ENCODE measurements at places on chromosomes 5 and 9.

DNA sequence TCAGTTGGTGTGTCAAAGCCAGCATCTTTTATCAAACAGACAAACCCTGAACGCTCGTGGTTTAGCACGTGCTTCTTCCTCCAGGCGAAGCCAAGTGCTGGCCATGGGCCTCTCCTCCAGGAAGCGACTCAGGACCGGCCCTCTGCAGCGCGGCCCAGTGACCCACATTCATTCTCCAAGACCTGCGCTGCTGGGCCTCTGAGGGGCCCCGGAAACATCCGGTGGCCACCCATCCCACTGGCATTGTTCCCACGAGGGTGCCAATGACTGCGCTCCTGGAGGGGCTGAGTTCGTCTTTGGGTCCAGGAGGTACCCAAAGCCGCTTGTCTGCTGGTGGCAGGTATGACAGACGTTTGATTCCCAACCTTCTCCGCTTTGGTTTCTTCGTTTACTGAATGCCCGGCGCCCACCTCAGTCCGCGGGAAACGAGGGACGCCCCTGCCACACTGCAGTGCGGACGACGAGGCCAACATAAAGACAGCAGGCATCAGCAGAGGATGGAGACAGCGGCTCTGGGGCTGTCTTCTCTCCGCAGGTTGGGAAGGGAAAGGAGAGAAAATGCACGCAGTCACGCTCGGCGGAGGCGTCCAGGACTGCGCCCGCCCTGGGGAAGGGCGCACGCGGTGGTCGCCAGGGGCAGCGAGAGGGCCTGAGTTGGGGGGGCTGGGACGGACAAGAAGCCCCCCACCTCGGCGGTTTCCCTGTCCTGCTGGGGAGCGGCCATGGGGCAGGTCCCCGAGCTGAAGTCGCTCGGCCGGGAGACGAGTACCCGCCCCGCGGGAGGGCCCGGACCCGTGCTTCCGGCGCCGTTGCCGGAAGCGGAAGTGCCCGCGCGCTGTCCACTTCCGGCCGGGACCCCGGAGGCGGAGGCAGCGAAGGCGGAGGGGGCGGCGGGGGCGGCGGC, at the start of gene EXOC3:
Gene EXOC3 (plus strand): TSS at position 842 of the 904 bp plus-strand sequence. CDS start 3,030 bp downstream, outside the sequence.
- no peak for DNase-seq

GRCh38 chr9:4124266-4124665, 175.6 kb downstream of the GLIS3 start:
- no peak for DNase-seq

DNA sequence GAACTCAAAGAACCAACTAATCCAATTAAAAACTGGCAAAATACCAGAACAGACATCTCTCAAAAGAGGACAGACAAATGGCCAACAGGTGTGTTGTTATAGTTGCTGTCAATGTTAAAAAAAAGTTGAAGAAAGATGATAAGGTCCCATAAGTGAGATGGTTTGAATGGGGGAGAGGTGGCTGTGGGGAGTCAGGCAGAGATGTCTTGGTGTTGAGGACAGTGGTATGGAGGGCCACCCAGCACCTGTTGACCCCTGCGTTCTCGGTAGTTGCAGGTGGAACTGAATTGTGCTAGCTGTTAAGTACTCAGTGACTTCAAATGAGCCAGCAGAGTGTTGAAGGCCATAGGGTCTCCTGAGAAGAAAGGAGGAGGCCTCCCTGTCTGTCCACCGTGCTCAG, 55.9 kb upstream of the PITX1 start:
- no peak for DNase-seq

DNA sequence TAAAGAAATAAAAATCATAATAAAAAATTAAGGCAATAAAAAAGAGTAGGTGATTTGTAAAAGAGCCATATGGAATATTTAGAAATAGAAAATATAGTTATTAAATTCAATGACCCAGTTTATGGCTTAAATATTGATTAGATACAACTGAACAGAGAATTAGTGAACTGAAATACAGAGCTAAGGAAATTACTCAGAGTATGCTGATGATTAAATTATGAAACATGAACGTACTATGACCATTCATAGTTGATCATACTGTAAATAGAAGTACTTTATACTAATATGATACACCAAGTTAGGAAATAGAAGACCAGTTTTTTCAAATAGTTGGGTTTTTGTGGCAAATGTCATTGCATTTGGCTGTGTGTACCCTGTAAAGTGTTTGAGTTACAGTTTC, 194.5 kb downstream of the CWC27 start:
- DNase-seq: no peak

DNA sequence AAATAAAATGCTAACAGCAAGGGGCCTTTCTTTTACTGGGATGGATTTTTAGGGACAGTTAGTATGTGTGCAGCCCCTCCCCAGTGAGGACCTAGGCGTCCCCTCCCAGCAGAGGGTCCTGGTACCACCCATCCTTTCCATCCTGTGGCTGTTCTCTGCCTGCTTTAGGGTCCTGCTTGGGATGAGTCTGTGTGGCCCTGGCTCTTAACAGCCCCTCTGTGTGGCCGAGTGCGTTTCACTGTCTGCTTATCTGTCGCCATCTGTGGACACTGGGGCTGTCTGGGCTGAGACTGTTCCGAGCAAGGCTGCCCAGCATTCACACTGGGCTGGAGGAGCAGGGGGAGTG, 17.0 kb downstream of the WNK2 start:
- no peak for DNase-seq

GRCh38 chr5:30001826-30002225, 1191.7 kb upstream of the CDH6 start:
- DNase-seq: no peak

- no peak for DNase-seq
Observed at GRCh38 chr9:5626727-5627634, 1.9 kb upstream of the RIC1 start.

GRCh38 chr5:100668511-100668910, 133.3 kb downstream of the FAM174A start:
- no peak for DNase-seq

GRCh38 chr9:99368341-99369326, 146.6 kb downstream of the SEC61B start:
- no peak for DNase-seq

- no peak for DNase-seq
Observed at GRCh38 chr9:108423433-108423832, 432.4 kb downstream of the ACTL7B start.

- DNase-seq: no peak
Observed at GRCh38 chr9:22031655-22032411, 22.7 kb upstream of the CDKN2B start.

DNA sequence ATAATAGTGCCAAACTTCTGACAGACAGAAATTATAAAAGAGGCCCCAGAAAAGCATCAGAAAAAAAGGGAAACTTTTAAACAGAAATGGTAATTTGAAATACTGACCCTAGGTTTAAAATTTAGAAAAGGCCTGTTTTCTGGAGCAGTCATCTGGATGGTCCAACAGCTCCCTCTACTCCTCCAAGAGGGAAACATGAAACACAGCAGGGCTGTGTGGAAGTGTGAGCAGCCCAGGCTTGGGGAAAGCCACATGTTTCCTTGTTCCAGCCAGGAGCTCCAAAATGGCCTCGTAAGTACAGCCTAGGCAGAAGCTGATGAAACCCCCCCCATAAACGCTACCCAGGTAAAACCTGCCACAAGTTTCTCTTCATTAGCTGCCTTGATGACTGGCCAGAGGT, 499.3 kb upstream of the ADAMTS16 start:
- DNase-seq: no peak

GRCh38 chr5:32589416-32589815, 4.1 kb downstream of the SUB1 start:
- DNase-seq: no peak

GRCh38 chr9:36249189-36249588, 9.1 kb downstream of the GNE start:
- no peak for DNase-seq

GRCh38 chr5:143878430-143878829, 66.5 kb downstream of the HMHB1 start:
- no peak for DNase-seq

DNA sequence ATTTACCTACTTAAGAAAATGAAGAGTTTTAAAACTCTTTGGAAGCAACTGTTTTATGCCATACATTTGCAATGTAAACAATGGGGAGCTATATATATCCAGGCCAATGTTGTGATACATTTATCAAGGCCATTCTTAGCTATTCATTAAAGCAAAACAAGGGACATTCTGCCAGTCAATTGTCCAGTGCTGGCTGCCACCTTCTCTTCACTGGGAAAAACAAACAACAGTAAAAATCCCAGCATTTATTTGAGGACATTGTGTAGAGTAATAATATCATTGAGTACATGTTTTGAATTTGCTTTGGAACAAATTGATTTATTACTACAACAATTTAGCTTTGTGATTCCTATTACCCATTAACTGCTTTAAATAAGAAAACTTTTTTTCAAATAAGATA, 1107.4 kb downstream of the DTWD2 start:
- no peak for DNase-seq

GRCh38 chr9:78167356-78167755, 68.5 kb upstream of the CEP78 start:
- DNase-seq: no peak

DNA sequence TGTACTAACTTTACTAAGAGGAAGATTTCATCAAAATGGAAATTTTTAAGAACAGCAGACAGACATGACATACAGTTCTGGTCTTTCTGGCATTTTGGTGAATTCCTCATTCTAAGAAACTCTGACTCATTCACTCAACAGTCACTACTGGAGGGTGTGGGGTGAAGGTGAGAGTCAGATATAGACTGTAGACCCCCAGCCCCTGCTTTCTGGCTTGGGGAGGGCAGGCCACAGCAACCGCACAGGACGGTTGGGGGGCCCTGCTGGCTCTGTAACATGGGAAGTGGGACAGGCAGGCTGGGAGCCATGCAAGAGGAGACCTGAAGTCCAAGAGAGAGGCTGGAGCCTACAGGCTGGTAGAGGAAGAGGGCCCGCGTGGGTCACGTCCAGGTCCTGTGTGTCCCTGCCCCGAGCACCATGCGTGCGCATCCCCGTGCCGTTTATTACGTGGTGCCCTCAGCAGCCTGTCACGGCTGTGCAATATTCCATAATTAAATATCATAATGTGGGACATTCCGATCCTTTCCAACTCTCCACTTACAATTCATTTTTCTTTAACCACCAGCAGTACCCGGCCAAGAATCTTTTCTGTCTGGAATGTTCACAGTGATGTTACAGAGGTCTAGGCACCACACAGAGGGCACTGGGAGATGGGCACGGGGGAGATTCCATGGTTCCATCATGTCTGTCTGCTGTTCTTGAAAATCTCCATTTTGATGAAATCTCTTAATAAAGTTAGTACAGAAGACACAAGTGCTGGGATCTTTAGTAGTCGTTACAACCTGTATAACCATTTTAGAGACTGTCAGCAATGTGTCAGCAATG, 75.5 kb downstream of the SEMA4D start:
- DNase-seq: no peak

DNA sequence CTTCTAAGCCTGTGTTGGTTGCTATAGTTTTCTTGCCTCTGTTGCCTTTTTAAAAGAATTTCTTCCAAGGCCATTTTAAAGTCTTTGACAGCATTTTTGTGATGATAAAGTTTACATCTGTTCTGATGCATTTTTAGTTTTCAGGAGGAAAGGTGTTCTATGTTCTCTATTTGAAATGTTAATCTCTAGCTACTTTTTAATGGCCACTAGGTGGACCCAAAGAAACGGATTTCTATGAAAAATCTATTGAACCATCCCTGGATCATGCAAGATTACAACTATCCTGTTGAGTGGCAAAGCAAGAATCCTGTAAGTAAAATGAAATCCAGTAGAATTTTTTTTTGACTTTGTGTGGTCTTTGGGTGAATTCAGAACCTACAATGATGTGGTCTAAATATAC, 60.2 kb downstream of the MELK start:
- DNase-seq: no peak

GRCh38 chr5:84825606-84826005, 440.9 kb upstream of the EDIL3 start:
- no peak for DNase-seq

DNA sequence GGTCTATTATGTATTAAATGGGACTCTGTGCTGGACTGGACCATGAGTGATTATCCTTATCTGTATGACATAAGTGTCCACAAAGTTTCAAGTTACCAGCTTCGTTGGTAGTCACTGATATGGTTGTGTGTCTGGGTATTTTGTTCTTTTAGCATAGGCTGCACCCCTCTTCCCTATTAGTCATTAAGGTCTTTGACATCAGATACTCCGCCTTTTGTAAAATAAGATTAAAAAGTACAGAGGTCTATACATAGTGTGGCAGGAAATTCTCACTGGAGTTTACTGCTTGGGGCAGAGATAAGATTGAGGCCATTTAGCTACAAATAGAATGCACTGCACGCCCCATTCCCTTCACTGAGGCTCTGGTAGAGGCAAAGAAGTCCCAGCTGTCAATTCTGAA, 99.4 kb downstream of the TMEM215 start:
- no peak for DNase-seq

Measured in cortex of kidney (tissue), 1 donor.